Activated CD4-positive, CD25-positive, alpha-beta regulatory T cell (primary cell): ENCODE measurements at places on chromosomes 4 and X.

GRCh38 chrX:331151-331824 lies 12.7 kb upstream of the GTPBP6 start:
- no peak for DNase-seq

- no peak for DNase-seq
Measured at GRCh38 chr4:36312511-36312910, 31.1 kb downstream of the DTHD1 start.

GRCh38 chr4:148530114-148530513 lies 87.9 kb upstream of the NR3C2 start:
- no peak for DNase-seq

DNA sequence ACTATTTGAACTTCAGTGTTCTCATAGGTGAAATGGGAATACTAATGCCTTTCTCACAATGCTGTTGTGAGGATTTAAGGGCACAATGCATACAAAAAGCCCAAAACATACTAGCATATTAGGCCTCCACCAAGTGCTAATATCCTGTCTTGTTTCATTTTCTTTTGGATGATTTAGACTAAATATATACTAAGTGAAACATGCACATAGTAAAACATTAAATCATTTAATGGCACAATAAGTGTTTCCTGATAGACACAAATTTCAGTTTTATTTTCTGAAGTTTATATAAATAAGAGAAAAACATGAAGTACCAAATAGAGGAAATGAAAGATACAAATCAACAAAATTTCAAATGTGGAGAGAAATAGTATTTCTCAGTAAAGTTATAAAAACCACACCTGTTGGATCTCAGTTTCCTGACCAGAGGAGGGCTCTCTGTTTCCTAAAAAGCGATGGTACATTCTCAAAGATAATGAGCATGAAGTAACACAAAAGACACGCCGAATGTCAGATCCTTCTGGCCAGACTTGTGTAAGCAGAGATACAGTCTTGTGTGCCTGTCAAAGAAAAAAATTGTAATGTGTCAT lies 25.1 kb downstream of the DDX60 start:
- no peak for DNase-seq

- DNase-seq, result no peak
Measured at GRCh38 chr4:25551605-25552004, 104.0 kb upstream of the SLC34A2 start.

DNA sequence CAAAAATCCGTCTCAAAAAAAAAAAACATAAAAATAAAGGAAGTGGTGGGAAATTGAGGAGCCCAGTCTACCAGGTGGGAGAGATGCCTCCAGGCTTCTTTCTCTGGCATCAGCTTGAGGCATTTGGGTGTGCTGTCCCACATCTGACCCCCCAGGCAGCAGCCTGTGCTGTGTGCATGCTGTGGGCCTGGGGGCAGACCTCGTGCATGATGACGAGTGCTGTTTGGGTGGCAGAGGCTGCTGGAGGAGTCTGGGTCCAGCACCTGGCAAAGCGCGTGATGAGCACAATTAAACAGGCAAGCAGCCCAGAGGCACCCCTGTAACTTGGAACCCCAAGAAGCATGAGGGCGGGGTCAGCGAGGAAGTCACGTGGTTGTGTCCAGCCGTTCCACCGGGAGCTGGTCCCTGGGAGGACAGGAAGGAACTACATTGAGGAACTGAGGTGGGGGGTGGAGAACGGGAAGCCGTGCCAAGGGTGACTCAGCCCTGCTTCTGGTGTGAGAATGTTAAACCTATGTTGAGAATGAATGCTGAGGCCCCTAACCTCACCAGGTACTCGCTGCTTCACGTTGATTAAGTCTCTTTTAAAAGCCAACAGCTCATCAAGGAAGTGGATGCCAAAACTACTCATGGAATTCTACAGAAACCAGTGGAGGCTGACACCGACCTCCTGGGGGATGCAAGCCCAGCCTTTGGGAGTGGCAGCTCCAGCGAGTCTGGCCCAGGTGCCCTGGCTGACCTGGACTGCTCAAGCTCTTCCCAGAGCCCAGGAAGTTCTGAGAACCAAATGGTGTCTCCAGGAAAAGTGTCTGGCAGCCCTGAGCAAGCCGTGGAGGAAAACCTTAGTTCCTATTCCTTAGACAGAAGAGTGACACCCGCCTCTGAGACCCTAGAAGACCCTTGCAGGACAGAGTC lies 6.1 kb downstream of the TACC3 start:
- DNase-seq, result no peak
